ENCODE measurements at places on chromosomes 12 and 14.
A peak's percentile ranks its signal among the peaks of the same experiment; 100 is the strongest.

GRCh38 chr14:89036371-89036770, 211.9 kb downstream of the TTC8 start:
- DNase-seq: no peak
- no peaks in the 10 kb centered on the region for H3K36me3 ChIP-seq
- H3K27ac ChIP-seq: no peak overlapping the region
- H3K4me3 ChIP-seq: no peak overlapping the region
- H3K27me3 ChIP-seq: no peaks in the 10 kb centered on the region

GRCh38 chr14:79248126-79248525, 963.2 kb downstream of the DIO2 start:
- H3K27ac ChIP-seq: no peak overlapping the region
- no peak for DNase-seq
- no peaks in the 10 kb centered on the region for H3K36me3 ChIP-seq
- no peaks in the 10 kb centered on the region for H3K4me1 ChIP-seq
- no peaks in the 10 kb centered on the region for H3K27me3 ChIP-seq

DNA sequence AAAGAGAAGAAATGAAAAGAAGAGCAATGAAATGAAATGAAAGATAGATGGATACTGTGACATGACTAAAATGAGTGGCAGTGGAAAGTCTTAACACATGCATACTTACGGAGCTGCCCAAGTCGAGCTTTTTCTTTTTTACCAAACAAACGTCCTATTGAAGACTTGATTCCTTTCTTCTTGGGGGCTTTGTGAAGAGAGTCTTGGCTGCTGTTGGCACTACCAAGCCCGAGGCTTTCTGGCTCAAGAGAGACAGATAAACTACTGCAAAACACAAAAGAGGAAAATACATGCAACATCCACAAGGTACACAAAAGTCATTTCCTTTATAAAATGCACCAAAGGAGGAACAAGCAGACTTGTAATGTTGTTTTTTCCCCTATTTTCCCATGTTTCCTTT, 261.2 kb downstream of the ACSS3 start:
- no peaks in the 10 kb centered on the region for H3K27me3 ChIP-seq
- H3K4me3 ChIP-seq: no peak overlapping the region
- H3K27ac ChIP-seq: no peak overlapping the region
- no peaks in the 10 kb centered on the region for H3K36me3 ChIP-seq
- no peak for DNase-seq
- H3K4me1 ChIP-seq: no peaks in the 10 kb centered on the region

GRCh38 chr14:37903343-37904191, 304.1 kb upstream of the SSTR1 start:
- H3K4me3 ChIP-seq: no peak overlapping the region
- DNase-seq: no peak
- no peaks in the 10 kb centered on the region for H3K36me3 ChIP-seq

- H3K27ac ChIP-seq: peak overlapping the region; percentile 19
- H3K36me3 ChIP-seq: no peaks in the 10 kb centered on the region
- H3K4me1 ChIP-seq: peaks cover 26% of the 10 kb centered on the region
- no peak for DNase-seq
- no peak overlapping the region for H3K4me3 ChIP-seq
- no peaks in the 10 kb centered on the region for H3K27me3 ChIP-seq
Measured at GRCh38 chr14:75344411-75344810, 65.8 kb downstream of the FOS start.

- no peak overlapping the region for H3K27ac ChIP-seq
- no peaks in the 10 kb centered on the region for H3K4me1 ChIP-seq
- no peaks in the 10 kb centered on the region for H3K27me3 ChIP-seq
Measured at GRCh38 chr14:101665478-101666078, 95.9 kb upstream of the PPP2R5C start.

- H3K4me3 ChIP-seq: no peak overlapping the region
- H3K4me1 ChIP-seq: no peaks in the 10 kb centered on the region
Measured at GRCh38 chr12:21580748-21581516, 23.7 kb downstream of the GYS2 start.

- H3K4me1 ChIP-seq: peaks cover 11% of the 10 kb centered on the region
- H3K27ac ChIP-seq: peak overlapping the region; percentile 20
- no peaks in the 10 kb centered on the region for H3K27me3 ChIP-seq
- H3K4me3 ChIP-seq: no peak overlapping the region
- no peaks in the 10 kb centered on the region for H3K36me3 ChIP-seq
- DNase-seq: peak; percentile 53
Measured at GRCh38 chr14:102688290-102688689, 89.0 kb upstream of the TRAF3 start.

- H3K4me1 ChIP-seq: no peaks in the 10 kb centered on the region
- H3K36me3 ChIP-seq: no peaks in the 10 kb centered on the region
- H3K27ac ChIP-seq: no peak overlapping the region
- no peak overlapping the region for H3K4me3 ChIP-seq
- no peaks in the 10 kb centered on the region for H3K27me3 ChIP-seq
Measured at GRCh38 chr12:91833780-91834359, 311.8 kb downstream of the BTG1 start.

GRCh38 chr12:127162902-127163301, 1104.1 kb upstream of the TMEM132C start:
- no peaks in the 10 kb centered on the region for H3K27me3 ChIP-seq
- H3K4me3 ChIP-seq: no peak overlapping the region
- no peak for DNase-seq

DNA sequence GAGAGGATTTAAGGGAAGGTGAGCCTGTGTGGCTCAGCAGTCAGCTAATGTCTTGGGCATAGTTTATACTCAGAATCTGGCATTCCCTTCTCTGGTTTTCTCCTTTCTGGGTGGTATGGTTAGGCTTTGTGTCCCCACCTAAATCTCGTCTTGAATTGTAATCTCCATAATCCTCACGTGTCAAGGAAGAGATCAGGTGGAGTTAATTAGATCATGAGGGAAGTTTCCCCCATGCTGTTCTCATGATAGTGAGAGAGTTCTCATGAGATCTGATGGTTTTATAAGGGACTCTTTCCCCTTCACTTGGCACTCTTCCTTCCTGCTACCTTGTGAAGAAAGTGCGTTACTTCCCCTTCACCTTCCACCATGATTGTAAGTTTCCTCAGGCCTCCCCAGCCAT, 169.8 kb upstream of the PELI2 start:
- H3K4me3 ChIP-seq: no peak overlapping the region
- H3K4me1 ChIP-seq: no peaks in the 10 kb centered on the region
- no peaks in the 10 kb centered on the region for H3K27me3 ChIP-seq
- DNase-seq: no peak

DNA sequence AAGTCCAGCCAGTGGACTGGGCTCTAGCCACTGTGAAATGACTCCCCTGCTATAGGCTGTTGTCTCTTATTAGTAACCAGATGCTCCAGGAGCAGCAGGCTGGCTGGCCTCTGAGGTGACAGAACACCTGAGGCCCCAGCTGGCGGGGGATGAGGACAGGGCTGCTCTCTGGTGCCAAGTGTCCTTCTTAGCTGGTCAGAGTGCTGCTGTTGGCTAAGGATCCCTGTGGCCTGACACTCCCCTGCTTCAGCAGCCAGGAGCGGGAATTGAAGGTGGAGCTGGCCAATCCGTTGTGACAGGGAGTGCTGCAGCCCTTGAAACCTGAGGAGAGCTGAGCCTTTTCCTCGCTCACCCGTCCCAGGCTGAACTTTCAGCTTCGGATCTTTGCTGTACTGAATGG, 30.7 kb downstream of the TMEM229B start:
- H3K36me3 ChIP-seq: no peaks in the 10 kb centered on the region
- DNase-seq: no peak
- H3K27ac ChIP-seq: no peak overlapping the region
- no peaks in the 10 kb centered on the region for H3K27me3 ChIP-seq
- H3K4me1 ChIP-seq: no peaks in the 10 kb centered on the region

DNA sequence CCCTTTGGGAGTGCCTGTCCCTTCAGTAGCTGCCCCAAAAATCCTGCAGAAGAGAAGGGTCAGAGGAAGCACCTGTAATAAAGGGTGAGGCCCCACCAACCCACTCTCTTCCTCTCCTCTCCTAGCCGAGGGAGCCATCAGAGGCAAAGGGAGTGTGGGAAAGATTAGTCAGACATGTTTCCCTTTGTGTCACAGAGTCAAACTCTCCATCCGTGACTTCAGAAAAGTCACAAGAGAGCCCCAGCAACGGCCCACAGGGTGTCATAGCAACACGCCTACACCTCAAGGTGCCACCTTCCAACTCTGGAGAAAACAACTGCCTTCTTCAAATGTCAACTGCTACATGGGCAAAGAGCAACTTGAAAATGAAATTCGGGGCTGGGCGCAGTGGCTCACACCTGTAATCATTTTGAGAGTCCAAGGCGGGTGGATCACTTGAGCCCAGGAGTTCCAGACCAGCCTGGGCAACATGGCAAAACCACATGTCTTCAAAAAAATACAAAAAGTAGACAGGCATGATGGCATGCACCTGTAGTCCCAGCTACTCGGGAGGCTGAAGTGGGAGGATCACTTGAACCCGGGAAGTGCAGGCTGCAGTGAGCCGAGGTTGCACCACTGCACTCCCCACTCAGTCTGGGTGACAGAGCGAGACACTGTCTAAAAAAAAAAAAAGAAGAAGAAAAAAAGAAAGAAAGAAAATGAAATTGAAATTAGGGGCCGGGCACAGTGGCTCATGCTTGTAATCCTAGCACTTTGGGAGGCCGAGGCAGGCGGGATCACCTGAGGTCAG, 17.7 kb upstream of the CD27 start:
- H3K27ac ChIP-seq: no peak overlapping the region
- peaks cover 23% of the 10 kb centered on the region for H3K4me1 ChIP-seq
- H3K4me3 ChIP-seq: no peak overlapping the region
- no peaks in the 10 kb centered on the region for H3K27me3 ChIP-seq
- no peak for DNase-seq
- H3K36me3 ChIP-seq: no peaks in the 10 kb centered on the region

DNA sequence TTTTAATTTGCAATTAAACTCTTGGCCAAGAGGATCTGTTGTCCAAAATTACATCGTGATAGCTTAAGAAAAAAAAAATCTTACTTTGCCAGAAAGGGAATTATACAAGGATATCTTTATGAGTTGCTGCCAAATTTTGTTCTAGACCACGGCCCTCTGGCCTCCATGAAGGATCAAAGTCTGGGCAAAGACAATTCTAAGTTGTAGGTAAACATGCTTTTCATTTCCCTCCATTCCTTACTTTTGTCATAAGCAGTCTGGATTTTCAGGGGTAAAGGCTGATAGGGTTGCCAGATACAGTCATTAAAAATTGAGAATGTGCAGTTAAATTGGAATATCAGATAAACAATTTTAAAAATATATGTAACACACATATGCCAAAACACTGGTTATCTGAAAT, 135.1 kb downstream of the MON2 start:
- no peaks in the 10 kb centered on the region for H3K36me3 ChIP-seq
- no peak for DNase-seq
- peaks cover 22% of the 10 kb centered on the region for H3K4me1 ChIP-seq
- no peak overlapping the region for H3K4me3 ChIP-seq
- peak overlapping the region; percentile 100 for H3K27ac ChIP-seq

DNA sequence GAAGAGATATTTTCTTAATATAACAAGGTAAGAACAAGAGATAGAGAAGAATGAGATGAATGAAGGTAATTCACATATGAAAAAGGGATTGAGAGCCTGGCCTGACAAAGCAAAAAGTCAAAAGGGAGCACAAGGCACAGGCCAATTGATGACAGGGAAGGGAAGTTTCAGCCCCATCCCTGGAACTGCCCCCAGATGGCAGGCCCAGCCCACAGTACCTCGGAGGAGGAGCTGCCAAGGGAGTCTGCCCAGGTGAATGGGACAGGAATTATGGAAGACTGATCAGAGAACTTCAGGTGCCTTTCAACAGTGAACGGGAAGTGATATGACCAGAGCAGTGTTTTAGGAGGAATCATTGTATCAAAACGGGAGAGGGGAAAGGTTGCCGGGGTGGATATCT, 15.7 kb downstream of the SNRPF start:
- no peaks in the 10 kb centered on the region for H3K36me3 ChIP-seq
- no peaks in the 10 kb centered on the region for H3K27me3 ChIP-seq
- H3K27ac ChIP-seq: no peak overlapping the region
- no peak overlapping the region for H3K4me3 ChIP-seq
- no peak for DNase-seq
- no peaks in the 10 kb centered on the region for H3K4me1 ChIP-seq

GRCh38 chr14:100440207-100440631, 117.1 kb downstream of the SLC25A47 start:
- H3K27ac ChIP-seq: peak overlapping the region; percentile 72
- H3K27me3 ChIP-seq: no peaks in the 10 kb centered on the region
- peak; percentile 82 for DNase-seq
- no peak overlapping the region for H3K4me3 ChIP-seq

DNA sequence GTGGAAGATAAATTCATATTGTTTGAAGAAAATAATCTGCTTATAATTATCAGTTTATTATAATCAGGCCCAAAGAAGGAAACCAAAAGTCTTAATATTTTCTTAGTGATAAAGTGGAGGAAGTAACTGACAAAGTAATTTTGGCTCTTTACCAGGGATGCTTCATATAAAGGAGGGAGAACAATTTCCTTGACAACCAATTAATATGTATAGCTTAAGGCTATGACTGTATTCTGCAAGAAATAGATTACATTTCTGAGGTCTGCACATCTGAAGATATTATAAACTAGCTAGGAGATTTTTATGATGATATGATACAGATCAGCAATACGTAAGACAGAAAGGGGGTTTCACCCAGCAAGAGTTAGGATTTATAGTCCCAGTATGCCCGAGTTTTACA, 90.8 kb downstream of the BICD1 start:
- no peaks in the 10 kb centered on the region for H3K36me3 ChIP-seq
- H3K27me3 ChIP-seq: no peaks in the 10 kb centered on the region
- no peak for DNase-seq
- no peaks in the 10 kb centered on the region for H3K4me1 ChIP-seq

DNA sequence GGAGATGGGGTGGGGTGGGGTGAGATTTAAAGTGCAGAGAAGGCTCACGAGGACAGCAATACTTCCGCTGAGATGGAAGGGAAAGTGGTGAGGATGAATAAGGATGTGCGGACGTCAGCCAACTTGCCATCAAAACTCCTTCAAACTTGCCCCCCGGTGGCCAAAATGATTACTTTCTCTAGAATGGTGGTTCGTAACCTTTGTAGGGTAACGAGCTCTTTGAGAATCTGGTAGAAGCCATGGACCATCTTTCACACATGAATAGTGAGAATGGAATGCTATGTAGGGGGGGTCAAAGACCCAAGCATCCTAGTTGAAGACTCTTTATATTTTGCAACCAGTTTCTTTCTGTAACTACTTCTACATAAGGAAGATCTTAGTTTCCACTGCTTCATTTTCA, 245.9 kb upstream of the DDHD1 start:
- no peak for DNase-seq
- no peak overlapping the region for H3K27ac ChIP-seq
- no peaks in the 10 kb centered on the region for H3K27me3 ChIP-seq
- no peaks in the 10 kb centered on the region for H3K36me3 ChIP-seq

DNA sequence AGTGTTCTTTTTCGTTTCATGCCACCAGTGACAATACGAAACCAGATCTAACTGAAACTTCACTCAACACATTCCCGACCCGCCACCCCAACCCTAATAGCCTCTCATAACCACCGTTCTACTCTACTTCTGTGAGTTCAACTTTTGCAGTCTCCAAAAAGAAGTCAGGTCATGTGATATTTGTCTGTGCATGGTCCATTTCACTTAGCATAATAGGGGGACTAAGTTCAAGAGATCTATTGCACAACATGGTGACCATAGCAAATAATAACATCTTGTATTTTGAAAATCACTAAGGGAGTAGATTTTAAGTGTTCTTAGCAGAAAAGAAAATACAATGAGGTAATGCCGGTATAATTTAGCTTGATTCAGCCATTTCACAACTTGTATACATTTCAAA, 376.4 kb downstream of the DIO2 start:
- DNase-seq: no peak
- no peak overlapping the region for H3K4me3 ChIP-seq
- H3K4me1 ChIP-seq: no peaks in the 10 kb centered on the region

All from upper lobe of left lung (tissue), 6 donors.